SW480 (cell line): ENCODE measurements at places on chromosomes 5 and 9.

- peak; percentile 31 for DNase-seq
These were observed at the start of gene PCDHGA9 for GRCh38 chr5:141402553-141403243. TSS of gene PCDHGA9 (plus strand) at chr5:141402778. CDS start at chr5:141402953, 175 bp downstream.

GRCh38 chr5:133876266-133876665 is 92.2 kb downstream of the C5orf15 start:
- no peak for DNase-seq

DNA sequence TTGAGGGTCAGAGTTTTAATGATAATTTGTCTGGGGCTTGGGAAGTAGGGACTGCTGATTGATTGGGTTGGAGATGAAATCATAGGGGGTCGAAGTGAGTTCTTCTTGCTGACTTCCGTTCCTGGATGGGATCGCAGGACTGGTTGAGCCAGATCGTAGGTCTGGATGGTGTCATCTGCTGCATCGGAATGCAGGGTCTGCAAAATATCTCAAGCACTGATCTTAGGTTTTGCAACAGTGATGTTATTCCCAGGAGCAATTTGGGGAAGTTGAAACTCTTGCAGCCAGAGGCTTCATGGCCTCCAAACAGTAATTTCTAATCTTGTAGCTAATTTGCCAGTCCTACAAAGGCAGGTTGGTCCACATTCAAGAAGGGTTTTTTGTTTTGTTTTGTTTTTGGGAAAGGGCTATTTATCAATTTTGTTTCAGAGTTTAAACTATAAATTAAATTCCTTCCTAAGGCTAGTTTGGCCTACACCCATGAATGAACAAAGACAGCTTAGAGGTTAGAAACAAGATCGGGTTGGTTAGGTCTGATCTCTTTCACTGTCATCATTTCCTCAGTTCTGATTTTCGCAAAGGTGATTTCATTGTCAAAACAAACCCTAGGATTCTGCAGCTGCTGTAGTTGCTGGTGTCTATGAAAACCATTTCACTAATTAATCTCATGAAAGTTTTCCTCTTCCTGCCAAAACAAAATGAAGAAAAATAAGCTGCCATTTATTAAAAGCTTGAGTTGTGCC is 388.0 kb downstream of the TMEM232 start:
- no peak for DNase-seq

DNA sequence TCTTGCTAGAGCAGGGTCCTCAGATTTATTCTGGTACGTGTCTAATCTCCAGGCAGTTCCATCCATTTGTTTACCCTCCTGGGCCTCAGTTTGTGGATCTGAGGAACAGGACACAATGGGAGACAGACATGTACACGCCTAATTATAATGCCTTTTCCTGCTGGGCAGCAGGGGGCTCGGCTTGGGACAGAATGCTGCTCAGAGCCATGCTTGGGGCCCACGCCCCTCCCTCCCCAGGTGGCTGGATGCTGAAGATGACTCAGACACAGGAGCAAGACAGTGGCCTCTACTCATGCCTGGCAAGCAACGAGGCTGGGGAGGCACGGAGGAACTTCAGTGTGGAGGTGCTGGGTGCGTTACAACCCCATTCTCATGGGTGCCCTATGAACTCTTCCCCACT is 72.7 kb upstream of the ASS1 start:
- DNase-seq = no peak

DNA sequence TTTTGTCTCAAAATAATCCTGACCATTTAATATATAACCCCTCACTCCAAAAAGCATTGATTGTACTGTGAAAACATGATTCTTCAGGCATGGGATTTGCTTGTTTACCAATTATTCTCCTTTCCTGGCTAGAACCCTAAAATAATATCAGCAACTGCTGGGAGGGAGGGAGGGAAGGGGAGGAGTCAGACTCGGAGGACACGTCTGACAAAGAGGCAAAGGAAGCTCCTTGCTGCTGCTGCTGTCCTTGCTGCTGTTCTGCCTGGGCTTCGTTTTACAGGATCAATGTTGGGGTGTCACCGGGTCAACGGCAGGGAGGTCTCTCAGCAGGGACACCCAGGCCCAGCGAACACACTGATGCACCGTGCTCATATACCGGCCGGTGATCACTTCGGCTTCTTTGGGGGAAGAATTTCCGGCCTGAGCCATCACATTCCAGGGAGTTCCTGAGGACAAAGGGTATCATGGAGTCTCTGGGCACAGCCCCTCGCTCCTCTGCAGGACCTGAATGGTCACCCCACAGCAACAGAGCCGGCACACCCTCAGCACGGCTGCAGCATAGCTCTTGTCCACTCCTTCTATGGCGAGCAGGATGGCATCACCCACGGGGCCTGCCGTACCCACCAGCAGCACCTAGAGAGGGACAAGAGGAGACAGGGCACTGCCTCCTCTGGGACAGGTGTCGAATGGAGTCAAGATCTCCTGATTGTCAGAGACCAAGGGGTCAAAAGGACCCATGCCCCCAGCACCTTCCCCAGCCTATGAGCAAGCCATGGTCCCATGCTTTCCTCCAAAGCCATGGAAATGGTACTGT is 27.9 kb downstream of the MED10 start:
- DNase-seq = no peak

DNA sequence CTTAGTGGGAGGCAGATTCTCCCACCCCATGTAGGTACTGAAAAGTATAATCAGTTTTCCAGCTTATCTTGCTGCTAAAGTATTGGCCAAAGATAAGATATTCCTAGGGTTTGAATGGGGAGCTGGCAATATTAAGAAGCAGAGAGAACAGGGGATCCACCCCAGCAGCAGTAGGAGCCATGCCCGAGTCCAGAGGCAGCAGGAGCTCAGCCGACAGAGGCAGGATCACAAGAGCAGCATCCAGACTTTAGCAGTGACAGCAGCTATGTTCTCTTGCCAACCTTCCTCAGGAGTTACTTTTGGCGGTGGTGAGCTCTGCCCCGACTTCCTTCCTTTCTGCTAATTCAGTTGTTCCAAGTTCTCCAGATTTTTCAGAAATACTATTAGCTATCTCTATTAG is 224.5 kb downstream of the GADD45G start:
- no peak for DNase-seq

GRCh38 chr9:111098093-111098492 is 59.8 kb upstream of the LPAR1 start:
- DNase-seq = no peak

- DNase-seq = no peak
These were observed 34.8 kb downstream of the PLEKHG4B start for GRCh38 chr5:126806-127205.

DNA sequence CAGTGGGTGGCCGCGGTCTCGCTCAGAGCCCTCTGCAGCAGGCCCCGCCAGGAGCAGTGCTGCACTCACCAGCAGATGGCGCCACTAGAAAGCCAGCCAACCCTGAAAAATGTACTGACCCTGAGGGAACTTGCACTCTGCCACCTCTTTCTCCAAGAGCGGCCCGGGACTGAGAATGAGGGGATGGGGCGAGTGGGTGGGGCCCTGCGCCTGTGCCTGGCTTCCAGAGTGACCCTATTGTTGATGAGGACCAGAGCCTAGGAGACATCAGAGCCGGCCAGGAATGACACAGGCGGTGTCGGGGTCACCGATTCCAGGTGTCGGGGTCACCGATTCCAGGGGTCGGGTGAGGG is 2.9 kb upstream of the IL17B start:
- peak; percentile 65 for DNase-seq

- no peak for DNase-seq
These were observed 23.7 kb downstream of the VAV2 start for GRCh38 chr9:133968428-133968827.

- no peak for DNase-seq
These were observed 39.5 kb upstream of the HSPB3 start for GRCh38 chr5:54415896-54416601.

- no peak for DNase-seq
These were observed 206.8 kb downstream of the SAXO1 start for GRCh38 chr9:18826248-18826647.

DNA sequence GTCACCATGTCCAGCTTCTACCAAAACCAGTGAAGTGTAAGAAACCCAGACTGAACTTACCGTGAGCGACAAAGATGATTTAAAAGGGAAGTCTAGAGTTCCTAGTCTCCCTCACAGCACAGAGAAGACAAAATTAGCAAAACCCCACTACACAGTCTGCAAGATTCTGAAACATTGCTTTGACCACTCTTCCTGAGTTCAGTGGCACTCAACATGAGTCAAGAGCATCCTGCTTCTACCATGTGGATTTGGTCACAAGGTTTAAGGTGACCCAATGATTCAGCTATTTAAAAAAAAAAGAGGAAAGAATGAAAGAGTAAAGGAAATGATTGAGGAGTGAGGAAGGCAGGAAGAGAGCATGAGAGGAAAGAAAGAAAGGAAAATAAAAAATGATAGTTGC is 19.8 kb downstream of the IL7R start:
- DNase-seq = no peak

DNA sequence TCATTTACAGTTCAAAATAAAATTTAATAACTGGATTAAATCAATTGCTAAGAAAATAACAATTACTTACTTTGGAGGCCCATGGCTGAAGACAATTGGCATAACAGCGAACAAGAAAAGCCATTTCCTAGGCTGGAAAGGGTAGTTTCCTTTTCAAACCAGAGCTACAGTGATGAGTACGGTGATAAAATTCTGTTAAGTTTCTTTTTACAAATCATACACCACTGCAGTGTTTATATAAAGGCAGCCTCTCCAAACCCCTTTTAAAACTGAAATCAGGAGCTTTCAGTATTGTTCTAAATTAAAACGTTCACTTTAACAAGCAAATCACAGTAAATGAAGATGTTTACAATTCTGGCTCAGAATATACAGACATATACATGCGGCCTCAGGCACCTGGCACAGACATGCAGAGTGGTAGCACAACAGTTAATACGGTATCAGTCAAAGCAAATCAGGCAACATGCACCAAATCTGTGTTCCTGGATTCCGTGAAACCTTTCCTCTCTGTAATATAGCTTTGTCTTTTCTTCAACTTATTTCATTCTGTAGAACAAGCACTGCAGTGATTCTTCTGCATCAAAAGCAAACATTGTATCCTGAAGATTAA is 102.9 kb downstream of the RAPGEF6 start:
- no peak for DNase-seq

DNA sequence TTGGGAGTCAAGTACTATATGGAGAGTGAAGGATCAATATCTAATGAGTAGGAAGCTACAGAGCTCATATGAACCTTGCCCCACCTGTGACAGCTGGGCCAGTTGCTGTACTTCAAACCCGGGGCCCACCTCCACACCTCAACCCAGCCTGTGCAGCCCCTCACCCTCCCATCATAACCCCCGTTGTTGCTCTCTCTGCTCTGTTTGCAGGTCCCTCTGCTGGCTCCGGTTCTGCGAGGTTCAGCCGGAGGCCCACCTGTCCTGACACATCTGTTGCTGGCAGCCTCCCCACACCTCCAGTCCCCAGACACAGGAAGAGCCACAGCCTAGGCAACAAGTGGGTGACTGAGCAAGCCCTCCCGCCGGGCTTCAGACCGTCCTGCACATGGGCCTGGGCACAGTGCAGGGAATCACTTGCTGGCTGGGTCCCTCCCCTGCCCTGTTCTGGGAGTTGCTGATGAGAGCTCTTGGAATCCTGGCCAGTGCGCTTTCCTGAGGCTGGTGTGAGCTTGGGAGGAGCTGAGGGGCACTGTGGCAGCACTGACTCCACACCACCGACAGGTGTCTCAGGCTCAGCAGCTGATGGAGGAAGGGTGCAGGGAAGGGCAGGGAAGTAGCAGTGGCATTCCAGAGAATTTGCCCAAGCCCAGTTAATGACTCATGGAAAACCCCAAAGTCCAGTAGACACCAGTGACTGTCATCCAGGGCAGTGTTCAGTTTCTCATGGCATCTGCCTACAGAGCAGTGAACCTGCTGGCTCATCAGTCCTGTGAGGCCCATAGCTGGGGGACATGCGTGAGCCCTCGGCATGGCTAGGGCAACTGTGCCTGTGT is 69.5 kb upstream of the GARNL3 start:
- DNase-seq = peak; percentile 94

- DNase-seq = peak; percentile 88
These were observed 42.8 kb downstream of the SHB start for GRCh38 chr9:38026021-38026809.

- no peak for DNase-seq
These were observed 5.2 kb upstream of the ITGA2 start for GRCh38 chr5:52983731-52984636.

GRCh38 chr9:113566016-113566711 is 102.6 kb downstream of the RGS3 start:
- no peak for DNase-seq

- no peak for DNase-seq
These were observed 215.8 kb downstream of the TSSK1B start for GRCh38 chr5:113218906-113219517.

GRCh38 chr5:78008356-78008967 is 232.3 kb upstream of the TBCA start:
- peak; percentile 36 for DNase-seq

GRCh38 chr9:93329629-93330280 is 121.7 kb upstream of the FAM120A start:
- DNase-seq = peak; percentile 64

DNA sequence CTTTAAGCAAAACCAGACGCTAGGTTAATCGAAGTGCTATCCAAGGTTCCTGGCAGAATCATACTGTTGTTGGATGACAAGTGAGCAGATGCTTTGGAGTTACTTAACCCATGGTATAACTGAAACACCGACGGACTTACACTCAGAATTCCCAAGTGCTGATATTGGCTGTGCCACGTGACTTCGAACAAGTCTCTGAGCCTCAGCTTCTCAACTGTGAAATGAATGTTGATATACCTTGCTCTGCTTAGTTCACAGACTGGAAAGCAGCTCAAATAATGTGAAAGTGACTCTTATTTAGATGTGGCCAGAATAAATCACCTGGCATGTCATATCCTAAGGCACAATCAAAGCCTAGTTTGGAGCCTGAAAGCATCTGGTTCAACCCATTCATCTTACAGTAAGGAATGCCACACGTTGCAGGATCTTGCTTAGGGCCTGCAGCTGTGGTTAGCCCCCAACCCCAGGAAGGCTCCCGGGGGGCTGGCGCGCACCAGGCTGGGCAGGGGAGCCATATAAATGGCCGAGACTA is 759 bp downstream of the GEMIN5 start:
- DNase-seq = peak; percentile 32

- DNase-seq = no peak
These were observed 230.4 kb upstream of the PUM3 start for GRCh38 chr9:3074247-3074646.

DNA sequence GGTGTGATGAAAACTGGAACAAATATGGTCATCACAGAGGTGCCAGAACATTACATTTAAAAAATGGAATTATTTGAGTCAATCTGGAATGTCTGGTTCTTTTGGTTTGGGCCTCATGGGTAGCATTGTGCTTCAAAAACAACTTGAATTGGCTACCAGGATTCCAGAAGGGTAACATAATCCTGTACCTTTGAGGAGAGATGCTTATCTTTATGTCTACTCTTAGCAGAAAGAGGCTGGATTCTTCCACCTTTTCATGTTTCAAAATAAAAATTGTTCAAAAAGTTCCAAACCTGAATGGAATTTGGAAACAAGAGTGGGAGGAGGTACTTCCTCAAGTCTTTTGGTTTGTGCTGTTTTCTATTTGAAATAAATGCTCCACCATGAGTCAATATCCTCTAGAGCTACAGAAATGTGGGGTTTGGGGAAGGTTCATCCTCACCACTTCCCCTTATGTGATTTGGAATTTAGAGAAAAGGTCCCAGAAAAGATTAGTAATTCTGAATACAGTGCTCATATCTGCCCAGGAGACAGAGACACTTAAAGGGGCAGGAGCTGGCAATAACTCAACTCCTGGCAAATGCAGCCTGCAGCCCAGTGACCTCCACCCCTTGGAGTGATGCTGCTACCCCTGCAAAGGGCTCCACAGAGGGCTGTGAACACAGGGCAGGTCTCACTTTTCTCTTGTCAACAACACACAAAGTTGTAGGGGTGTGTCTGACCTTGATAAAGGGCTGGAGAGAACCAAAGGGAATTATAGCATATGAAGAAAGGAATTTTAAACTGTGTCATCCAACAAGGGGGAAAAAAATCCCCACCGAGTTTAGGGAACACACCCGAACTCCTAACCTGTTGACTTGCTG is 272.8 kb downstream of the CWC27 start:
- DNase-seq = no peak
